NCI-H187 treated with DMSO at 0.1 percent for 48 hours (cell line): ENCODE measurements at places on chromosomes 3 and 15.

- no peak for DNase-seq
Observed at GRCh38 chr3:53264718-53265117, 8.9 kb upstream of the TKT start.

- DNase-seq, result no peak
Observed at GRCh38 chr15:90240856-90241255, 6.8 kb downstream of the GDPGP1 start.

- DNase-seq, result no peak
Observed at GRCh38 chr15:70492240-70493177, 270.8 kb downstream of the UACA start.

DNA sequence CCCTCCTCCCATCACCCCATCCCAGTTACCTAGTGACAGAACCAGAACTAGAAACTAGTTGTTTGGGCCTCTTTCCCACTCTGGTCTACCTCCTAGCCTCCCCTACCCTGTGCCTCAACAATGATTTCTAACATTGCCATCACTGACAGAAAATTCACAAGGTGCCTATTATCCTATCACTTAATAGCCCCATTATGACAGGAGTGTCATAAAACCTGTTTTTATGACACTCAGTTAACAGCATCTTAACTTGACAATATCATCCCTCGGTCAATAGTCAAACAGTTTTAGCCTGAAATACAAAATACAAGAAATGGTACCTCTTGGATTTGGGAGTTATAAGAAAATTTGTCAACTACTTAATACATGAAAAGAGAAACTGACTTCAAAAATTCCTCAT, 46.5 kb downstream of the ULK4 start:
- DNase-seq, result no peak

GRCh38 chr3:120749843-120750242, 7.3 kb downstream of the GTF2E1 start:
- no peak for DNase-seq

- DNase-seq, result no peak
Observed at GRCh38 chr3:152638214-152638613, 196.7 kb upstream of the P2RY1 start.

GRCh38 chr3:173529062-173529711, 131.6 kb downstream of the NLGN1 start:
- DNase-seq, result no peak

- DNase-seq, result no peak
Observed at GRCh38 chr15:69827751-69828150, 270.0 kb downstream of the TLE3 start.

- DNase-seq, result no peak
Observed at GRCh38 chr3:16904423-16905417, 20.0 kb downstream of the PLCL2 start.

DNA sequence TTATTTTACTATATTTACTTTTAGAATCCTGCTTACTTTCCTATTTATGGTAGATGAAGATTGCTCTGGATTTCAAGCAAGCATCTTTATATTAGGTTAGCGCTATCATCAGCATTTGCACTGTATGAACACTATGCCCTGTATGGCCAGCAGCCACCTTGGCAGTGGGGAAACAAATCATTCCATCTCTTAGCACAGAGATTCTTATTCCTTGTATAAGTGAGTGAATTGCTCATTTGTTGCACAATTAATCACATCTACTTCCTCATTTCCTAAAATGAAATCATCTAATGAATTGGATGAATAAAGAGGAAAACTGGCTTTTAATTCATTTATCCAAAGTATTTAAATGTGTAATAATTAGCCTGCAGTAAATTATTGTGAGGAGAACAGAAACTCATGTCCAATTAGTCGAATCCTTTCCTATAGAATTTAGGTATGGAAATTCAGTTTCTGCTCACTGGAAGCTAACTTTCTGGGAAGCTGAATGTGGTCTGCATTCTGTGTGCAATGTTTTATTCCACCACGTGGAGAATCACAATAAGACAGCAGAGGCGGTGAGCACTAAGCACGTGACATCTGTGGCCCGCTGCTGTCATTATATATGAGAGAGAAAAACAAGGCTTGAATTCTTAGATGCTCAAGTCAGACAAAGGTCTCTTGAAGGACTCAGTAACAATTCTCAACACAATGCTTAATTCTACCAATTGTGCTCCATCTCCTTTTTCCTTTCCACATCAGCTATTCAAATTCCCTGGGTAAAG, 93.4 kb downstream of the PEX5L start:
- DNase-seq, result no peak

DNA sequence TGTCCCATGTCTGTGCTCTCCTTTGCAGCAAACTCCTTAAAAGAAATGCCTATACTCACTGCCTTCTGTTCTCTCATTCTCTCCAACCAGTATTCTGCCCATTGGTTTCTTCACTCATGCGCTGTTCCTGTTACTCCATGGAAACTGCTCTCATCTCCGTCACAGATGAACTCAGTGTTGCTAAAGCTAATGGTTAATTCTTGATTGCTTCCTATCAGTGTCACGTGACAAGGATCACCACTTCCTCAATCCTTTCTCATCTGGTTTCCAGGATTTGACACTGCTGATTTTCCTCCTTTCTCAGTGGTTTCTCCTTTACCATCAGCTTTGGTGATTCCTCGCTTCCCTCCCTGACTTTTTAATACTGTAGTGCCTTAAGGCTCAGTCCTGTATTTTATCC, 2.6 kb downstream of the DPH3 start:
- DNase-seq, result no peak

GRCh38 chr15:56371495-56372147, 6.4 kb downstream of the TEX9 start:
- DNase-seq, result no peak

- DNase-seq, result no peak
Observed at GRCh38 chr15:85762756-85763127, 32.0 kb downstream of the KLHL25 start.

- no peak for DNase-seq
Observed at GRCh38 chr3:85591451-85591850, 632.7 kb downstream of the CADM2 start.

DNA sequence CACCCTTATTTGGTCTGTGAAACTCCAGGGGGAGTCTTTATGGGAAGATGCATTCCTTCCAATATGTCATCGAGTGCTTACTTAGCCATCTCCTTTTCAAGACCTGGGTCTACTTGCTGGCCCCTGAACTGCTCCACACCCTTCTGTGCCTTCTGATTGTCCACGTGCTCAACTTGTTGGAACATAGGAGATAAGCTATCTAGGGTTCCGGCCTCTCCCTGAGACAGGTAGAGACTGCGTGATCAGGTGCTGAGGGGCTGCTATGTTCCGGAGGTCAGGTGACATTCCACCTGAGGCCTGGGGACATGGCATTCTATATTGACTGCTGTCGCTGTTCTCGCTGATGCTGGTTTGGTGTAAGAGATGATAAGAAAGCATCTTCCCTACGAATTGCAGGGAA, 65.6 kb downstream of the ATP1B3 start:
- no peak for DNase-seq

- DNase-seq, result peak; percentile 70
Observed at GRCh38 chr3:150130404-150131100, 159.9 kb upstream of the PFN2 start.

- no peak for DNase-seq
Observed at GRCh38 chr3:70753572-70753971, 441.1 kb upstream of the MDFIC2 start.

DNA sequence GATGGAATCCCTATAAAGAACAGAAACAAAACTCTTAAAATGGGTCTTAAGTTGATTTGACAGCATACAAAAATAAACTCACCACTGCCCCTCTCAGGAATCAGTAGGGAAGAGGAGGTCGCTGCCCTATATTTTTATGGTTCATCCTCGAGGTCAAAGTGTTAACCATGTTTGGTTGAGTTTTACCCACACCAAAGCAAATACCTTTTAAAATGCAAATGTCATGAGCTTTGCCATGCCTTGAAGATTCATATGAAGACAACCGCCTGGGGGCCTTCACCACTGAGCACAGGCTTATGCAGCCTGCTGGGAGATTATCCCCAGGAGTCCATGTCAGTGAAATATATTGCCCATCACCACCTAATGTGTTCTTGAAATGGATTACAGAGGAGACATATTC, 66.1 kb downstream of the GLB1 start:
- DNase-seq, result no peak

GRCh38 chr3:124435467-124435866, 294.8 kb upstream of the UMPS start:
- DNase-seq, result no peak

GRCh38 chr3:101725890-101726275, 1.5 kb downstream of the CEP97 start:
- DNase-seq, result no peak

DNA sequence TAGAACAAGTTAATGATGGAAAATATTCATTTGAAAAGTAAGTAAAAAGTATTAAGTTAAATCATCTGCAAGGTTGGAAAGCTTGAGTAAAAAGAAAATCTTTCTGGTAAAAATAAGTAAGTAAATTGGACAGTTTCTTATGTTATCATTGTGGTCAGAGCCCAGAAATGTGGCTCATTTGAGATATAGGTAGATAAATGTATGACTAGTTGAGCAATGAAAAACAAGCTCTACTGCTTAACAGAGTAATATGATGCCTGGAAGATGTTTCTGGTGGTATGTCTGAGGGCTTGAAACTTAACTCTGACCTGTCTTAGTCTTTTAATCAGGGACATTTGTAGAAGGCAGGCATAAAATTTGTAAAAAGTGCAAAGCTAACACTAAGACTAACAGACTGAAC, 444.0 kb downstream of the MFSD1 start:
- DNase-seq, result no peak

- no peak for DNase-seq
Observed at GRCh38 chr3:38139652-38140051, 1.2 kb downstream of the MYD88 start.

DNA sequence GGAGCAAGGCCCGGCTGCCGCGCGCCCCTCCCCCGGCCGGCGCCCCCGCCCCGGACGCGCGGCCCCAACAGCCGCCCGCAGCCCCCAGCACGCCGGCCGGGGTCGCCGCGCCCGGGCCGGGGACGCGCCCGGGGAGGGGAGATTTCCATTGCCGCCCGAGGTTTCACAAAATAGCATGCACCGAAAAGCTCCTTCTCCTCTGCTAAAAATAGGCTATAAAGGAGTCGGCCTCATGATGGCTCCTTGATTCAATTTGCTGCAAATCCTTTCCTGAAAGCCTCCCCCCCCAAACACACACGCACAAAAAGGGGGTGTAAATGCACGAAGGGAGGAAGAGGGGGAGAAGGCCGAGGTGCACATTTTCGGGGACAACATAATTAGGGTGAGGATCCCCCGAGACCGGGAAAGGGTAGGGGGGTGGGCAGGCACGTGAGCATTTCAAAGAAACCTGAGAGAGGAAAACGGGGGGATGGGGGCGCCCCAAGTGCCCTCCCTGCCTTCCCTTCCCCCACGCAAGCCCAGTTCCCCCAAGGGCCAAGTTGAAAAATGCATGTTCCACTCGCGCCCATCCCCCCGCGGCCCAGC, 734 bp downstream of the TBL1XR1 start:
- DNase-seq, result no peak

GRCh38 chr15:45168751-45169551, 18.8 kb downstream of the SHF start:
- DNase-seq, result no peak
